Stimulated activated CD4-positive, alpha-beta T cell treated with anti-CD3 and anti-CD28 coated beads, TNF-alpha, amount 100 ng/mL, for 4 hours (primary cell): ENCODE measurements at places on chromosomes 13 and 19.
A peak's percentile ranks its signal among the peaks of the same experiment; 100 is the strongest.

GRCh38 chr13:24802074-24802473, 38.1 kb downstream of the RNF17 start:
- DNase-seq = no peak

GRCh38 chr19:44367024-44367423, 10.5 kb upstream of the ZNF112 start:
- no peak for DNase-seq

DNA sequence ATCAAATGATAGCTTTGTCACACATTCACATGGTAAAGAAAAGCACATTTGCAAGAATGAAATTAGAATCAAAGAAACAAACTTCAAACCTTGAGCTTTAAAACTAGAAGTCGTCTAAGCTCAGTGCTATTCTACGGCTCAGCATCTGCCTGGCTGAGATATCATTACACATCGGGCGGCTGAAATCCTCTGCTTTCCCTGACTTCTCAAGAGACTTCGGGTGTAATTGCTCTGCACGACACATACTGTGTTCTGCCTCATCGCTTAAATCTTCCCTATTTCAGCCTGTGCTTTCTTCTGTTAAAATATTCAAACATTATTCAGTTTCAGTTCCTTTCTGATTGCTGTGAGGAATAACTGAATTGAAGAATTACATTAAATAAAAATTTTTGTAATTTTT, 265.3 kb downstream of the NALCN start:
- DNase-seq = no peak

DNA sequence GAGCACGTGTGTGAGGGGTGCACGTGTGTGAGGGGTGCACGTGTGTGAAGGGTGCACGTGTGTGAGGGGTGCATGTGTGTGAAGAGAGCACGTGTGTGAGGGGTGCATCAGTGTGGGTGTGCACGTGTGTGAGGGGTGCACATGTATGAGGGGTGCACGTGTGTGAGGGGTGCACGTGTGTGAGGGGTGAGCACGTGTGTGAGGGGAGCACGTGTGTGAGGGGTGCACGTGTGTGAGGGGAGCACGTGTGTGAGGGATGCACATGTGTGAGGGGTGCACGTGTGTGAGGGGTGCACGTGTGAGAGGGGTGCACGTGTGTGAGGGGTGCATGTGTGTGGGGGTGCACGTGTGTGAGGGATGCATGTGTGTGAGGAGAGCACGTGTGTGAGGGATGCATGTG, 15.7 kb downstream of the RASA3 start:
- no peak for DNase-seq

GRCh38 chr19:18112989-18113478, 15.5 kb downstream of the MAST3 start:
- peak; percentile 69 for DNase-seq

- no peak for DNase-seq
Observed at GRCh38 chr19:15442142-15442920, 7.4 kb downstream of the WIZ start.

GRCh38 chr13:82800391-82800790, 1081.9 kb downstream of the SLITRK1 start:
- no peak for DNase-seq

DNA sequence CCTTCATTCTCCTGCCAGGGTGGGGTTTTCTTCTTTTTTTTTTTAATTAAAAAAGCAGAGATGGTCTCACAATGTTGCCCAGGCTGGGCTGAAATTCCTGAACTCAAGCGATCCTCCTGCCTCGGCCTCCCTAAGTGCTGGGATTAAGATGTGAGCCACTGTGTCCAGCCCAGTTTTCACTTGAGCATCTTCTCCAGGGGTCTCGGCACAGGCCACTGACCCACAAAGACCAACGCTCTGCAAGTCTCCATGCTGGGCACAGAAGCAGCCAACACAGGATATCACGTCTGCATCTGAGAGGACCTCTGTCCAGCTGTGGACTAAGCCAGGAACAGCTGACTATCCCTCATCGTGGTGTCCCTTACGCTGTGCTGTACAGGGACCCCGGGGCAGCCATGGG, 9.5 kb upstream of the TMEM86B start:
- DNase-seq = no peak
